ENCODE measurements at places on chromosomes 1 and 21.

DNA sequence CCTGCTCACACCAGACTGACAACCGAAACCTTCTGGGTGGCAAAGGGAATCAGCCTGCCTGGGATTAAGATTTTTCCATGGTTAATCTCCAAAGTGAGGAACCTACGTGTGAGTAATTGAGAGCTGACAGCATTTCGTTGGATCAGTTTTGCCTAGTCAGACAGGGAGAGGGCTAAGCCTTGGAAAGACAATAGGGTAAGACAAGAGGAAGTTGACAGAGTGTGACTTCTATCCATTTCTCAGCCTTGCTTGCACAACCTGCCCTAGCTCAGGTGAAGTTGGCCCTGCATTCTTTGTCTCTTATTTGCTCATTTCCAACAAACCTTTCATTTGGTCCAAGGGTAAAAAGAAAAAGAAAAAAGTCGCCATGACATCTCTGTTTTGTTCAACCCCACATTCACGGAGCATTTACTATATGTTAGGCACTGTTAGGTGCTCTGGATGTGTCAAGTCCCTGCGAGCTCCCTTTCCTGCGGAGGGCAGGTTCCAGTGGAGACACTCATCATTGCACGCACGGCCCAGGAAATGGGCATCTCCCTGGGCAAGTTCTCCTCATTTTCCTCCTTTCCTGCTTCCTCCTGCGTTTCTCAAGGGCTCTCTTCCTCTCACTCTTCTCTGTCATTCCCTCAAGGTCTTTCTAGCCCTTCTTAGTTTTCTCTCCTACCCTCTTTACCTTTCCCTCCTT, 23.3 kb downstream of the KIRREL1 start:
- no peak for DNase-seq

DNA sequence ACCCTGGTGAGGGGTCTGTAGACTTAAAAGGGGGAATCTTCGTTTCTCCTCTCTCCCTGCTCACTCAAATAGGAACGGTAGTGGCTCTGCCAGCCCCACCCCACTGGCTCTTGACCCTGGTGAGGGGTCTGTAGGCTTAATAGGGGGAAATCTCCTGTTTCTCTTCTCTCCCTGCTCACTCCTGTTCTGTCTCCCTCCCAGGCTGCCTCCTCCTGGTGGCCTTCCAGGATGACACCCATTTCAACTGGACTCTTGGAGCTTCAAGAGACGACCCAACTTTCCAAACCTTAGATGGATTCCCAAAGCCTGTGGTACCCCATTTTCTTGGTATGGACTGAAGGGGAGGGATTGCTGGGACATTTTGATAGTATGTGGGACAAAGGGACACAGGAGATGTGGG, 1.4 kb upstream of the EPHB2 start:
- no peak for DNase-seq

DNA sequence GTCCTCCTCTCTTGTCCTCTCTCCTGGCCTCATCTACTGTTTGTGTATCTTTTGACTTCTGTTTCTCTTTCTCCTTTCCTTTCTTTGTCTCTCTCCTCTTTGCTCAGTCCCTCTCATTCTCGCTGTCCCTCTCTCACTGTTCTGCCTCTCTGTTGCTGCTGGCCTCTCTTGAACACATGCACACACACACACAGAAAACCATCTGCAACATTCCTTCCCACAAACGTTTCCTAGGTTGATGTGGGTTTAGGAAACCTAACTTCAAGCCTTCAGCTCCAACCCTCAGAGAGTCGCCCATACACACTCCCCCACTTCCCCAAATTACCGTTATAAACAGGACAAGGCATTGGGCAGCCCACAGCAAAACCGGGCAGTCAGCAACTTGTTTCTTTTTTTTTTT, 10.9 kb upstream of the SSBP3 start:
- DNase-seq, result no peak

- no peak for DNase-seq
Measured at GRCh38 chr1:230138561-230139239, 71.7 kb downstream of the GALNT2 start.

DNA sequence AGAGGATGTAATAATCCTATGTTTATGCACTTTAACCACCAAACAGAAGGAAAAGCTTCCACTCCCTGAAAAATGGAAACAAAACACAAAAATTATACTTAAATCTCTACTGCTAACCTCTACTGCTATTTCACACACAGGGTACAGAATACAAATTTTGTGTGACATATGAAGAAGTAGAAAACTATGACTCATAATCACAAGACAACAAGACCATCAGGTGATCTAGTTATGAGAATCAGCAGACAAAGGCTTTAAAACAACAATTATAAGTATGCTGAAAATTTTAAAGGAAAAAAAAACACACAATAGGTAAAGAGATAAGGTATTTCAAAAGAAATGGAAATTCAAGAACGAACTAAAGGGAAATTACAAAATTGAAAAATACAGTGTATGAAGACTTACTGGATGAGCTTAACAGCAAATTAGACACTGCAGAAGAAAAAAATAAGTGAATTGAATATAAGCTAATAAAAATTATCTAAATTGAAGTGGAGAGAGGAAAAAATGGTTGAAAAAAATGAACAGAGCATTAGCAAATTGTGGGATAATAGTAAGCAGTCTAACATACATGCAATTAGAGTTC, 13.6 kb upstream of the NAV1 start:
- no peak for DNase-seq

DNA sequence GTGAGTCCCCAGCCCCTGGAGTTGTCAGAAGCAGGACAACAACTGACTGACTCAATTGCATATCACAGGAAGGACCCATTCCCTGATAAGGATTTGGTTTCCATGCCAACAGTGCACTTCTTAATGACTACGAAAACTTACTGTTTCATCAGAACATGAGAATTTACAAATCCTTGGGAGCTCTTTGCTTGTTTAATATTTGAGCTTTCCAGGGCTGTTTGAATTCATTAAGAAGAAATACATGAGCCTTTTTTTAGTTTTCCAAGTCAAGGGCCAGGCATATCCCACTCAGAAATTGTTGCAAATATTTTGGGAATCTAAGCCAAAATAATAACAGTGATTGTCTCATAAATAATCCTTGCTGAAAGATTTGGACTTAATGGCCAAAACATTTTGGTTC, 27.2 kb upstream of the COL24A1 start:
- DNase-seq, result no peak

GRCh38 chr1:214492401-214493075, 58.9 kb downstream of the PTPN14 start:
- DNase-seq, result no peak

DNA sequence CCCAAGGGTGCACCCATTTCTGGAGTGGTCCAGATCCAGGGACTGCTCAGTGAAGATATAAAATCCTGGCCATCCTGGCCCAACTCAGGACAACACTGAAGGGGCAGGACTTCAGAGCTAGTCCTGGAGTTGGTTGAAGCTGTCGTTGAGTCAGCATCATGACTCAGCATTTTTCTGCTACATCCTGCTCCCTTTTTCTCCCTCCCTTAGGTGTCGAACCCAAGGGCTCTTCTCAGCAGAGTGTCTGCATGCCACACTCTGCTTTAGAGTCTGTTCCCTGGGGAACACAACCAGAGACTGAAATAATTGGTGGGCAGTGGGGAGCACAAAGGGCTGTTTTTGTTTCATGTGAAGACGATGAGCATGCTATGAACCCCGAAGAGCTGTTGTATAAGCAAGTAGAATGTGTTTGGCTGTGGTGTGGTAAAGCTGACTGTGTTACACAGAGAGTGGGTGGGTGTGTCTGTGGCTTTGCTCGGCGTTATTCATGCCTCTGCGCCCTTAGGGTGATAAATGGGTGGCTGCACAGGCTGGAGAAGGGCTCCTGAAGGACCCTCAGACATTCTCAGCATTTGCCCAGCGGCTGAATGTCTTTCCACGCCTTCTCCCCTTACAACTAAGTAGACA, 167.2 kb downstream of the CYYR1 start:
- DNase-seq, result no peak

DNA sequence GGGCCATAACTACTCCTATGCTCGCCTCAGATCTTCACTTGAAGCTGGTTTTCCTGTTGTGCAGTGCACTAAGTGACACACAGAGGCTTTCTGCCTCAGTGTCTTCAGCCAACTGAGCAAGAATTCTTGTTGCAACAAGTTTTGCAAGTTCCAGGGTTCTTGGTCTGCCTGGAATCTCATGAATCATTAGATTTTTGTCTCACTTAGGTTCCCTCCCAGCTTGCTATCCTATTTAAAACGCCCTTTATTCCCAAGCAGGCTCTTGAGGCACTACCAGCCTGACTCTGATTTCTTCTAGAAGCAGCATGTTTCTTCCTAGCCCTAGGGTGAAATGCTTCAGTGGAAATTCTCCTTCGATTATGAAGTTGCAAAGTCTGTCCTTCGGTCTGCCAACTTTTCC, 158.8 kb downstream of the C1orf21 start:
- no peak for DNase-seq

DNA sequence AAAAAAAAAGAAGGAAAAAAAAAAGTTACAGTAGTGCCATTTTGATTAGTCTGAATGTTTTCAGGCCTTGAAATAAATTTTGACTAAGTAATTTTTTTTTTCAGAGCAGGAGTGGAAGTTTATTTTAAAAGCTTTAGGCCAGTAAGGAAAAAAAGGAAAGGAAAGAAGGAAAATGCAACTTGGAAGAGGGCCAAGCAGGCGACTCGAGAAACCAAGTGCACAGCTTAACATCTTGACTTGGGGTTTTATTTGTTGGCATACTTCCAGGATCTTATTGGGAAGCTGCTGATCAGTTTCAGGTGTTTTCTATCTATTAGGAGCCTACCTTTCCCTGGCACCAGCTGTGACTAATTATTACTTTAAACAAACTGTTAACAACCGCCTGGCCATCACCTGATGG, 41.7 kb downstream of the ATF3 start:
- no peak for DNase-seq
